ENCODE measurements at places on chromosomes 2 and 18.

DNA sequence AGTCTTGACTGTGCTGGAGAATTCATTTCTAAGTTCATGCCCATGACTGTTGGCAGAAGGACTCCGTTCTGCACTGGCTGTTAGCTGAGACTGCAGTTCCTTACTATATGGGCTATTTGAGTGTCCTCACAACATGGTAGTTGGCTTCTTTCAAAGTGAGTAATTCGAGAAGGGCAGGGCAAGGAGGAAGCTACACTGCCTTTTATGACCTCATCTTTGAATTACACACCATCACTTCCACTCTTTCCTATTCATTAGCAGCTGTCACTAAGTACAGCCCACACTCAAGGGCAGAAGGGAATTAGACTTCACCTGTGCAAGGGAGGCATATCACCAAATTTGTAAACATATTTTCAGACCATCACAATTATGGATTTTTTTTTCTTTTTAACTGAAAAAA lies 55.9 kb upstream of the EPAS1 start:
- no peak overlapping the region for H3K27ac ChIP-seq
- no peak overlapping the region for H3K4me3 ChIP-seq
- no peaks in the 10 kb centered on the region for H3K27me3 ChIP-seq
- DNase-seq: no peak
- no peaks in the 10 kb centered on the region for H3K4me1 ChIP-seq

DNA sequence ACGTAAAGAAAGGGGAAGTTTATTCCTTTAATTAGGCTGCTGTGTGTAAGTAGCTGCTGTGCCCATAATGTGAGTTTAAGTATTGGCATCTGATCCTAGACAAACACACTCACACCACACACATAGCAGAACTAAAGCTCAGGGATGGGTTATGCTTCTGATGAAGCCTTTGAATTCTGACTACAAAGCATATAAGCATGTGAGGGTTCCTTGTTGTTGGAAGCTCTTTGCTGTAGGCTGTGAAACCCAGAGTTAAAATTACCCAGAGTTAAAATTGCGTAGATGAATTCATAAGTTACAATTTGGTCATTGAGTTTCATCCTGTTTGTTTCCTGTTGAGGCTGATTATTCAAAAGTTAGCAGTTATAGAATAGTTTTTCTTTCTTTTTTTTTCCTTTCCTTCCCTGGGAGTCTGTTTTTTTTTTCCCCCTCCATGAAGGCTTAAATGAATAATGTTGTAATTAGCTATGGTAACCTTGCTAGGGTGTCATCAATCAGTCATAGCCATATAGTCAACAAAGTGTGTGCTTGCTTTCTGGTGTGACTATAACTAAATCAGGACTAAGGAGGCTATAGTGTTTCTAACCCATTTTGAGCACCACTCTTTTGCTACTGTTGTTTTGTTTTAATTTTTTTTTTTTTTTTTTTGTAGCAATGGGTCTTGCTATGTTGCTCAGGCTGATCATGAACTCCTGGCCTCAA lies 426.1 kb downstream of the PARD3B start:
- H3K27ac ChIP-seq: no peak overlapping the region
- no peak overlapping the region for H3K4me3 ChIP-seq
- H3K4me1 ChIP-seq: no peaks in the 10 kb centered on the region
- no peak for DNase-seq
- H3K36me3 ChIP-seq: no peaks in the 10 kb centered on the region

GRCh38 chr2:231530099-231531011 lies at the start of gene NMUR1:
Gene NMUR1 (minus strand): TSS chr2:231530445. CDS start chr2:231530361, 84 bp downstream.
- peak within 1 kb of the TSS; percentile 59 for H3K27ac ChIP-seq
- H3K27me3 ChIP-seq: no peaks in the 10 kb centered on the region
- H3K4me1 ChIP-seq: peaks cover 10% of the 10 kb centered on the region
- DNase-seq: peak; percentile 74
- no peaks in the 10 kb centered on the region for H3K36me3 ChIP-seq

- no peaks in the 10 kb centered on the region for H3K27me3 ChIP-seq
- peak overlapping the region; percentile 39 for H3K27ac ChIP-seq
- H3K36me3 ChIP-seq: no peaks in the 10 kb centered on the region
- H3K4me3 ChIP-seq: no peak overlapping the region
- H3K4me1 ChIP-seq: peaks cover 25% of the 10 kb centered on the region
Observed at GRCh38 chr2:47309952-47310800, 92.8 kb upstream of the MSH2 start.

GRCh38 chr2:3189076-3189591 lies 188.5 kb downstream of the EIPR1 start:
- H3K27me3 ChIP-seq: no peaks in the 10 kb centered on the region
- H3K27ac ChIP-seq: no peak overlapping the region
- H3K36me3 ChIP-seq: no peaks in the 10 kb centered on the region
- H3K4me1 ChIP-seq: no peaks in the 10 kb centered on the region
- no peak overlapping the region for H3K4me3 ChIP-seq

DNA sequence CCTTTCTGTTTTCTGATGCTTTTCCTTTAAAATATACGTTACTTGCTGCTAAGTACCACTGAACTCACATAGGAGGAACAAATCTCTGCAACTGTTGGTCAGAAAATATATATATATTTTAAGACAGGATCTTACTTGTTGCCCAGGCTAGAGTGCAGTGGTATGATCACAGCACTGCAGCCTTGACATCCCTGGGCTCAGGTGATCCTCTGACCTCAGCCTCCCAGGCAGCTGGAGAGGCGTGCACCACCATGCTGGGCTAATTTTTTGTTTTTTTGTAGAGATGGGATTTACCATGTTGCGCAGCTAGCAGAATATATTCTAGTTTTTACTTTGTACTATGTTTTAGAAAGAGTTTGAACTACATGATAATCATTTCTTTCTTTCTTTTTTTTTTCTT lies 51.5 kb downstream of the EHBP1 start:
- H3K27me3 ChIP-seq: no peaks in the 10 kb centered on the region
- H3K36me3 ChIP-seq: no peaks in the 10 kb centered on the region
- H3K4me1 ChIP-seq: no peaks in the 10 kb centered on the region
- no peak overlapping the region for H3K27ac ChIP-seq

GRCh38 chr2:75634945-75635344 lies 11.6 kb upstream of the MRPL19 start:
- DNase-seq: no peak
- no peaks in the 10 kb centered on the region for H3K27me3 ChIP-seq
- no peak overlapping the region for H3K4me3 ChIP-seq

DNA sequence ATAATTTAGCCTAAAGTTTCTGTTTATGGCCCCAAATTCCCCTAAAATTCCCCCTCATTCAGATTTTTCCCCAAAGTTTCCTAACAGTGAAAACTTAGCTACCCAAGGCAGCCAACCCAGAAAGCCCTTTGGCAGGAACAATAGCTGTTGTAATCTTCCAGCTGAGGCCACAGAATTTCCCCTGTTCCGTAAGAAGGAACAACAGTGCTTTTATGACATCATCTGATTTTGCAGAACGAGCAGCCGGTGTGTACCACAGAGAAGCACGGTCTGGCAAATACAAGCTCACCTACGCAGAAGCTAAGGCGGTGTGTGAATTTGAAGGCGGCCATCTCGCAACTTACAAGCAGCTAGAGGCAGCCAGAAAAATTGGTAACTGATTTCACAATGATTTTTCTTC lies 6.3 kb downstream of the TNFAIP6 start:
- no peaks in the 10 kb centered on the region for H3K27me3 ChIP-seq
- no peaks in the 10 kb centered on the region for H3K4me1 ChIP-seq
- no peak overlapping the region for H3K27ac ChIP-seq
- peak overlapping the region; percentile 9 for H3K4me3 ChIP-seq

DNA sequence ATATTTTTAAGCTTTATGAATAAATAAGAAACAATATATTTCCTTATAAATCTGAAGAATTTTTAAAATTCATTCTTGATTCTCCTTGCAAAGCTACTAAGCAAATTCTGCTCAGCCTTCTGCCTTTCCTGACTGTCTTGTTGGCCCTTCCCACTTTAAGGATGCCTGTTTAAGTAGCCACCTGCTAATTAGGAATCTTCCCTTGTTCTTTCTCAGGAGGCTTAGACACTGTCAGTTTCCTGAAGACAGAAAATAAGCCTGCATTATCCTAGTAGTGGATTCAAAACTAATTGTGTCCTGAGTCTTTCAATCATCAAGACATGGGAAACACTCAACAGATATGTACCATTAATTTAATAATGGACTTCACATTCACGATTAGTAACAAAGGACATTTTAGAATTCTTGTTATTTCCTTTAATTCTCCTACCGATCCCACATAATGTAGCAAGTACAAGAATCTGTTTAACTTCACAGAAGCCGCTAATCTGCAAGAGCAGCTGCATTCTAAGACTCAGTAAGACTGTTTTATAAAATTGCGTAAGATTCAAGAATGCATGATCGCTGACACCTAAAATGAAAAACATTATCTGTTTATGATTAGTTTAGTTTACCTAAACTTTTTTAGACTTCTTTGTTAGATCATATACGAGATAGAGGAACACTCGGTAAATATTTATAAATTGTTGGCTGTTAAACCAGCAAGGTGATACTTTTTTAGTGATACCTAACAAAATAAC lies 445.4 kb upstream of the DSEL start:
- no peaks in the 10 kb centered on the region for H3K4me1 ChIP-seq
- no peaks in the 10 kb centered on the region for H3K27me3 ChIP-seq
- H3K36me3 ChIP-seq: no peaks in the 10 kb centered on the region
- no peak overlapping the region for H3K27ac ChIP-seq

DNA sequence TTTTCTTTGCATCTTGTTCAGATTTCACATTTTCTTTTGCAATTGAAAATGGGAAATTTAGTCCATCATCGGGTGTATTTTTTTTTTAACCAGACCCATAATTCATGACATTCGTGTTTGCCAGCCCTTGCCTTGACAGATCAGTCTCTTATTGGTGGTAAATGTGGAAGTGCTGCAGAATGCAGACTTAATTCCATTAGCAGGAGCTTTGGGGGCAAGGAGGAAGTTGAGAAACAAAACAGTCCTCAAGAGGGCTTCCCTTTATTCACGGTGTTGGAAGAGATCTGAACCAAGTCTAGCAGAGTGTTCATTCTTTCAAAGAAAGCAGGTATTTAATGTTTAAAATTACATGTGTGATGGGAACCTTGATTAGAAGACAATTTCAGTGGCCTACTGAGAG lies 16.6 kb upstream of the RPE start:
- H3K4me3 ChIP-seq: no peak overlapping the region
- no peak for DNase-seq
- H3K27ac ChIP-seq: no peak overlapping the region
- H3K27me3 ChIP-seq: no peaks in the 10 kb centered on the region
- H3K36me3 ChIP-seq: no peaks in the 10 kb centered on the region

DNA sequence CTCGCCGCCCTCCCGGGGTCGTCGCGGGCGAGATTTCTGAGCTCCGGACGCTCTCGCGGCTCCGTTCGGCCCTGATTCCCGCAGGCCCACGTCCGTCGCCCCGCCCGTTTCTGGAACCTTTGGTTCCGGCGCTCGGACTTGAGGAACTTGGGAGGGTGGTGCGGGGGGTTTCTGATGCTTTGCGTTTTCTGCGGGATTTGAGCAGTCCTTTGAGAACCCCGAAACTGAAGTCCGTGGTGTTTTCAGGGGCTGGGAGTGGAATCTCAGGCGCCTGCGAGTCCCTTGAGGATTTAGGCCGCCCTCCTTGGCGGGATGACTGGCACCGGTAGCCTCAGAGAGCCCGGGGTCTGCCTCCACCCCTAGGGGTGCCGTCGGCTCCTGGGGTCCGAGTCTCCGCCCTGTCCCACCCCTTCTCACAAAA lies 336 bp downstream of the THNSL2 start:
- H3K27me3 ChIP-seq: no peaks in the 10 kb centered on the region
- no peak for DNase-seq
- peak overlapping the region; percentile 84 for H3K27ac ChIP-seq
- peak overlapping the region; percentile 61 for H3K4me3 ChIP-seq
- H3K4me1 ChIP-seq: peaks cover 7% of the 10 kb centered on the region
- H3K36me3 ChIP-seq: no peaks in the 10 kb centered on the region

DNA sequence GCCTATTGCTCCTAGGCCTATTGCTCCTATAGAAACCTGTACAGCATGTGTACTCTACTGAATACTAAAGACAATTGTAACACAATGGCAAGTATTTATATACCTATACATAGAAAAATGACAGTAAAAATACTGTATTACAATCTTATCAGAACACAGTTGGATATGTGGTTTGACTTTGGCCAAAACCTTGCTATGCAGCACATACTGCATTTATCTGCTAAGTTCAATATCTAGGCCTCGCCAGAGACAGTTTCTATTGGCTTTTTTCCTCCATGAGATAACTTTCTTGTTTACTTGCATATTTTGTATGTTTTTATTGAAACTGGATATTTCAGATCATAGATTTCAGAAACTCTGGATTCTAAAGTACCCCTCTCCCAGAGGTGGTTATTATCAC lies 19.3 kb upstream of the TMEM87B start:
- no peaks in the 10 kb centered on the region for H3K36me3 ChIP-seq
- no peaks in the 10 kb centered on the region for H3K27me3 ChIP-seq
- no peak for DNase-seq

GRCh38 chr18:79384834-79385233 lies 10.9 kb upstream of the NFATC1 start:
- H3K27ac ChIP-seq: no peak overlapping the region
- no peaks in the 10 kb centered on the region for H3K36me3 ChIP-seq
- DNase-seq: peak; percentile 6
- H3K4me1 ChIP-seq: no peaks in the 10 kb centered on the region
- H3K4me3 ChIP-seq: no peak overlapping the region

DNA sequence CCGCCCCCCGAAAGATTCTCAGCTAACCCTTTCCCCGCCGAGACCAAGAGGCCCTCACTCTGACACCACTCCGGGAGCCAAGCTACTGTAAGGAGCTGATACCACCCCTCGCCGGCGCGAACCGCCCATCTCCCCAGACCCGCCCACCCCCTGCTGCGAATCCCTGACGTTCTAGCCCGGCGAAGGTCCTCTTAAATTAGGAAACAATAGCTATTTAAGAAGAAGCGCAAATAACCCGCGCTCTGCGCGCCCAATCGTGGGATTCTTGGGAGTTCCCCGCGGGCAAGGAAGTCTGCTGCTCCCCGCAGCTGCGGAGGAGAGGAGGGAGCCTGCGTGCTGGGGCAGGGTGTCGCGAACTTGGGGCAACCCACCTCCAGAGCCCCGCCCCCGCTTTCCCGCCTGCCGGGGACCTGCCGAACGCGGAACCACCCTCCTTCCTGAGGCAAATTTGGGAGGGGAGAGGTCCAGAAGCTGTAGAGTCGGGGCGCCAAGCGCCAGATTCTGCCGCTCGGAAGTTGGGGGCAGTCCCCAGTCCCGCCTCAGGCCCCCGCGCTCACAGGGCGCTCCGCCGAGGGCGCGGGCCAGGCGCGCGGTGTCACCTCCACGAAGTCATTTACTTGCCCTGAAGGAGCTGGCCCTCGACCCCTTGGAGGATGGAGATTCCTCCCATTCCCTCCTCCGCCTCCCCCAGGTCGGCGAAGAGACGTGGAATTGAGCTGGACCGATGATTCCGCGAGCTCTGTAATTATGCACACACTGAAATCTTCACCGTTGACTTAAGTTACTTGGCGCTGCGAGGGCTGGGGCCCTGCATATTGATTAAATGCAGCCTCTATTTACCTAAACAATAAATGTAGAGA lies 8.4 kb upstream of the SP9 start:
- peaks cover 3% of the 10 kb centered on the region for H3K27me3 ChIP-seq
- H3K4me3 ChIP-seq: peak overlapping the region; percentile 23

Data from testis (tissue), 5 donors.